SK-N-SH (cell line): ENCODE measurements at places on chromosomes 7 and 10.
A peak's percentile ranks its signal among the peaks of the same experiment; 100 is the strongest.

- DNase-seq, result no peak
Observed at GRCh38 chr7:19526639-19527038, 182.2 kb downstream of the POLR1F start.

DNA sequence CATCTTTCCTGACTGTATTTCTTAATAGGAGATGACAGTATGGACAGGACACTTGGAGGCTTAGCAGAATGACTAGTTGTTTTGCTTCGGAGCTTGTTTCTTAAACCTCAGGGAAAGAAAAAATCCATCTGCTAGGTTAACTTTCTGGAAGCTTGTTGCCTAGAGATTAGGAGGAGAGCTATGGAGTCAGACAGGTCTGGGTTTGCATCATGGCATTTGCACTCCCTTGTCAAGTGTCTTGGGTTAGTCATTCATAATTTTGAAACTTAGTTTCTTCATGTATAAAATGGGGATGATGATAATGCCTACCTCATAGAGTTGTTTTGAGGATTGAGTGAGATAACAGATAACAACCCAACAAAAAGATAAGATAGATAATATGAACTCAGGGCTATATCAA, 231.5 kb downstream of the STK31 start:
- no peak for DNase-seq

- no peak for DNase-seq
Observed at GRCh38 chr10:52682766-52683165, 89.8 kb downstream of the MBL2 start.

DNA sequence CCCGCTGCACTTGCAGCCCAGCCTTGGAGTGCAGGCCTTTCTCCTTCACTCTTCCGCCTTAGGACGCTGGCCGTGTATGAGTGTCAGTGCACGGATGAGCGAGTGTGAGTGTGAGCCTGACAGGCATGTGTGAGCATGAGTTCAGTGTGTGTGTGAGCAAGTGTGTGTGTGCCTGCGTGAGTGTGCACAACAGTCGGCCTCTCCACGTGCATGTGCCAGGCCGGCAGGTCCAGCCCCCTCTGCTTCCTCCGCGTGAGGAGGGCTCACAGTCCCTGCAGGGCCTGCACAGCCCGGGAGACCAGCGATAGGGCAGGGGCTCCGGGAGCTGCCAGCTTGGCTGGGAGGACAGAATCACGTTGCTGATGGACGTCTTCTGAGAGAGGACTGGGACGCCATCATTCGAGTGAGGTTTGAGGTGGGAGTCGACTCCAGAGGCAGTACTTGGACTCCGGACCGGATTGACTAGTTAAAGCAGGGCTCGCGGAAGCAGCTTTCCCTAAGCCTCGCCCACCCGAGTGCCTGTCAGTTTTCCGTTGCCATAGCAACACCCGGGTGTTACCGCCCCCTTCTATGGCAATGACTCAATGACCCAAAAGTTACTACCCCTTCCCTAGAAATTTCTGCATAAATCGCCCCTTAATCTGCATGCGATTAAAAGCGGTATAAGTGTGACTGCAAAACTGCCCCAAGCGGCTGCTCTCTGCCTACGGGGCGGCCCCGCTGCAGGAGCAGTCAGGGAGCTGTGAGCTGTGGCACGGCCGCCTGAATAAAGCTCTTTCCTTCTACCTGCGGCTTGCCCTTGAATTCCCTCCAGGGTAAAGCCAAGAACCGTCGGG, 19.6 kb upstream of the CFAP46 start:
- peak; percentile 71 for DNase-seq

DNA sequence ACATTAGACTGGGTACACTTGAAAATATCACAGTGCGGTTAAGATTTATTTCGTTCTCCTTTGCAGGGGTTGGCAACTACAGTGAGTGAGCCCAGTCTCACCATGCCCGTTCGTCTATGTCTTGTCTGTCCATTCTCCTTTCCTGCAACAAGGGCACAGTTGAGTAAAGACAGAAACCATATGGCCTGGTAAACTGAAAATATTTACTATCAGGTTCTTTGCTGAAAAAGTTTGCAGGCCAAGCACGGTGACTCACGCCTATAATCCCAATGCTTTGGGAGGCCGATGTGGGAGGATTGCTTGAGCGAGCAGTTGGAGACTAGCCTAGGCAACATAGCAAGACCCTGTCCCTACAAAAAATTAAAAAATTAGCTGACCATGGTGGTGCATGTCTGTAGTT, 11.4 kb upstream of the KCTD7 start:
- no peak for DNase-seq

- no peak for DNase-seq
Observed at GRCh38 chr10:89813546-89813945, 112.2 kb downstream of the KIF20B start.

- peak; percentile 44 for DNase-seq
Observed at GRCh38 chr7:32347244-32347828, 142.8 kb downstream of the LSM5 start.

DNA sequence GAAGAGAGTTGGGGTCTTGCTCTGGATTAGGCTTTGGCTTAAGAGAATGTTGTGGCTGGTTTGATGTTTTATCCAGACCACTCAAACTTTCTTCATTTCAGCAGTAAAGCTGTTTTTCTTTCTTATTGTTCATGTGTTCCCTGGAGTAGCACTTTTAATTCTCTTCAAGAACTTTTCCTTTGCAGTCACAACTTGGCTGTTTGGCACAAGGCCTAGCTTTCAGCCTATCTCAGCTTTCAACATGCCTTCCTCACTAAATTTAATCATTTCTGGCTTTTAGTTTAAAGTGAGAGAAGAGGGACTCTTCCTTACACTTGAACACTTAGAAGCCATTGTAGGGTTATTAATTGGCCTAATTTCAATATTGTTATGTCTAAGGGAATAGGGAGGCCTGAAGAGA, 18.1 kb downstream of the CCDC126 start:
- no peak for DNase-seq

DNA sequence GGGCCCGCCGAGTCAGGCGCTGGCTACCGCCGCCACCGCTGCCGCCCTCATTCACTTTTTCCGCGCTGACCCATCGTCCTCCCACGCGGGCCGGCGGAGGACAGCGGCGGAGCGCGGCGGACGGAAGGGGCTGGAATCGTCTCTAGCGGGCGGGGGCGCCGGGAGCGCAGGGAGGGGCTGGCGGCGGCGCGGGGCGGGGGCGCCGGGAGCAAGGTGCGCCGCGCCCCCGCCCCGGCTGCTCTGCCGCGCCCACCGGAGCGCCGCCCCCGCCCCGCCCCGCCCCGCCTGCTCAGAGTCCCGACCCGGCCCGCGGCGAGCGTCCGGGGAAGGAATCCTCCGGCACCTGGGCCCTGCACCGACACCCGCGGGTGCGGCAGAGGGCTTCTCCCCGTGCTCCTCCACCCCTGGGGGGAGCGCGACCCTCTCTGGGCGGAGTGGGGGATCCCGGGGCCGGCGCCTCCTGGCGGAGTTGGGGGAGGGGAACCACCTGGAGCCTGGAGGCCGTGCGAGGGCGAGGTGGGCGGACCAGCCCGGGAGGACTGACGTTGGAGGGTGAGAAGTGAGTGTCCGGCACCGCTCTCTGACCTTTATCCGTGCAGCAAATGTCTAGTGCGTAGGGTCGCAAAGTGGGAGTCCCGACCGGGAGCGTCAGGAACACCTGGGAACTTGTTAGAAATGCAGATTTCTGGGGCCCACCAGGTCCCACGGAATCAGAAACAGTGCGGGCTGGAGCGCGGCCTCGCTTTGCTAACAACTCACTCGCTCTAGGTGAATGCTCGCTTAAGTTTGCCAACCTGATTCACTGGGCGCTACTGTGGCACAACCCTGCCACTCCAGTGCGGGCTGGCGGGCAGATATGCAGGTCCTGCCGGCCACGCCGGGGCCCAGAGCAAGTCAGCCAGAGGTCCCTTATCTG, at the start of gene COBL:
TSS of gene COBL (minus strand) at position 144 of the 916 bp plus-strand sequence. CDS start 176 bp downstream, outside the sequence.
- DNase-seq, result no peak

DNA sequence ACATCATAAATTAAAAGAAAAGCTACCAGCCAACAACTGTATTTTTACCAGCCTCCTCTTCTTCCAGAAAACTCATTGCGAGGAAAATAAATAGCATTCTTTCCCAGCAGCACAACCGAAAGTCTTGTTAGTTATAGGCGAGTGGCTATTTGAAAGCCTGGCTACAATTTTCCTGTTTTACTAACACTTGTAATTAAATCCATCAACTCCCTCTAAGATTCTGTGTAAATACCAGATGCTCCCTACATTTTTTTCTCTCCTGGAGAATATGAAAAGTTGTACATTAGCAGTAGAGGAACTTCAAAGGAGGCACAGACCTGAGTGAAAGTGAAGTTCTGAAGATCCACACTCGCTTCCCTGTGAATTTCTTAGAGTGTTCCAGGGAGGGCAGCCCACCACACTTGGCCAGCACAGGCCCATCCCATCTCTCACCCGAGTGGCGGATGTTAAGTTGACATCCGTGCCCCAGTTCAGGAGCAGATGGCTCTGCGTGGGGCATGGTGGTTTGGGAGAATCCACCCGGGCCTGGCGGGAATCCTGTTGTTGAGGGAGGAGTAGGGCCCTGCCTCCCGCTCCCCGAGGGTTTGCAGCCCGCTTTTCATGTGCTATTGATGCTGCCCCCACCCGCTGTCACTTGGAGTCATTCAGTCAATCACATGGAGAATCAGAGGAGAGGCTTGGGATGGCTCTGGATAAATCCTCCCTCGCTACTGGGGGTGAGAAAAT, 451.0 kb upstream of the GALNT17 start:
- no peak for DNase-seq

GRCh38 chr10:110755781-110756180, 111.6 kb downstream of the RBM20 start:
- DNase-seq, result no peak

DNA sequence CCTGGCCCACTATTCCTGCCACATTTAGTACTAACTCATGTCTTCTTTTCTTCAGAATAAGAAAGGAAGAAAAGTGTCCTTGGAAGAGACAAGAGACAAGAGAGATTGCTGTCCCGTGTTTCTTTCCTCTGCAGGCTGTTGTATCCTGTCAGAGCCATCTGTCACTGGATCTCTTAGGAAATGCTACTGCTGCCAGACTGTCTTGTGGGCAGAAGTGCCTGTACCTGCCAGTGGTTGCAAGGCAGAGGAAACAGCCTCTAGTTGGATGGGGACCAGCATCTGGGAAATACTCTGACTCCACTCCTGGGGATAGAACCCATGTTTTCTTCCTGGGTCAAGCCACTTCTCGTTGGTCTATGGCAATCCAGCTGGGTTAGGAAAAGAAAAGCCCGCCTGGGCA, 16.7 kb upstream of the MAP3K8 start:
- DNase-seq, result no peak

DNA sequence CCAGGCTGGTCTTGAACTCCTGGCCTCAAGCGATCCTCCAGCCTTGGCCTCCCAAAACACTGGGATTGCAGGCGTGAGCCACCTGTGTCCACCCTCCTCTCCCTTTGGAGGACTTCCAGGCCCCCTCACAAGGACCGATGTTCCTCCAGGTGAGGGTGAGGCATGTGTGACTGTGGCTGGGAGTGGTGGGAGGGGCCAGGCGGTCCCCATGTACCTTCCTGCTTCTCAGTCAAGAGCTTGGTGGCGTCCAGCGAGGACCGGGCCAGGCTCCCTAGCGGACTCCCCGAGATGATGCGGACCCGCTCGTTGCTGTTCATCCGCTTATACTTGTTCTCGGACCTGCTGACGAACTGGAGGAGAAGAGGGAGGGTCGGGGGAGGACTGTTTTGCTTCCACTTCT, 70.9 kb upstream of the GNA12 start:
- DNase-seq, result no peak

GRCh38 chr10:13719425-13719824, 132.7 kb downstream of the PRPF18 start:
- no peak for DNase-seq

- DNase-seq, result no peak
Observed at GRCh38 chr7:151616443-151617213, 96.9 kb upstream of the RHEB start.

DNA sequence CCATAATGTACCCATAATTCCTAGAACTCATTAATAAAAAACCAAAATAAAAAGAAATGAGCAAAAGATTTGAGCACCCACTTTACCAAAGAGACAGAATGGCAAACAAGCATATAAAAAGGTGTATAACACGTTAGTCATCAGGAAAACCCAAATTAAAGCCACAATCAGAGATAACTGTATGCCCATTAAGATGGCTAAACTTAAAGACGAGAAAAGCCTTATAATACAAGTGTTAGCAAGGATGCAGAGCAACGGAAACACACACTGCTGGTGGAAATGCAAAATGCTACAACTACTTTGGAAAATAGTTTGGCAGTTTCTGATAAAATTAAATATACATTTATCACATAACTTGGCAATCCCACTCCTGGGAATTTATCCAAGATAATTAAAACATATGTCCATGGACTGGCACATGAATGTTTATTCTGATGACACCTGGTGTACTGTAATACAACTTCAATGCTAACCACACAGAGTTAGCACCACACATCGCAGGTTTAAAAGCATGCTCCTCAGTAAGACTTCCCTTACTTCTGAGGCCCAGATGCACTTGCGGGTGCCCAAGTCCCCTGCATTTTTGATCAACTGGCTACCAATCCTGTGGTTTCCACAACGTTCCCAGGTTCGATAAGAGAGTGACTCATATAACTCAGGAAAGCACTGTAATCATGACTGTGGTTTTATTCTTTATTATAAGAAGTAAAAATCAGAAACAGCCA, 158.6 kb downstream of the SNX13 start:
- DNase-seq, result no peak

GRCh38 chr7:64610997-64611396, 48.1 kb upstream of the ZNF680 start:
- DNase-seq, result no peak

DNA sequence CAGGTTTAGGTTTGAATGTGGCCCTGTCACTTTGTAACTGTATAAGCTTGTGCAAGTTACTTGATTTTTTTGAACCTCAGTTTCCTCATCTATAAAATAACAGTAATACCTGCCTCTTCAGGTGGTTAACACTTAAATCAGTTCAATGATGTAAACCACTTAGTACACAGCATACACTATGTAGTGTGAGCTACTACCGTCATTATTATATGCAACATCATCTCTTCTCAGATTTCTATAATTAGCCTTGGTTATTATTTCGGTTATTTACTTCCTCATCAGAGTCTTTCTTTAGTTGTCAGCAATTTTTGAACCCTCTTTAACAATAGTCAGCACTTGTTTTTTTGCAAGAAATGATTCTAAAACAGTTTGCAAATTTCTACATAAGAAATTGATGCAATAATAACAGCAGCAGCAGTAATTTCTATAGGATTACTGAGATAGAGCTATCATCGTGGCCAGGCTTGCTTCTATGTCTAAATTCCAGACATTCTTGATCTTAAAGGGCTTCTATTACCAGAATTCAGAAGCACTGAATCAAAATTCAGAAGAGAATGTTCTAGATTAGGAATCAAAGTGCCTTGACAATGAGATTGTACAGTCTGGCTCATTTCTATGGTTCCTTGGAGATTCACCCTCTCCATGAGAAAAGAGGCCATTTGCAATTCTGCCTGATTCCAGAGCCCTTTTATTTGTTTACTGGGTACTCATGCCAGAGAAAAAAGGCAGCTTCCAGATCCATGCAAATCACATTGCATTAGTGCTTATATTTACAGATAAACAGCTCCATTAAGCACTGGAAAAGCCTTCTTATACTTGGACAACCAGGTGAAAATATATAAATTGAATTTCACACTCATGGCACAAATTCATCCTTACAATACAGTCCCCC, 25.0 kb upstream of the WDR11 start:
- DNase-seq, result no peak

GRCh38 chr7:27581119-27581518, 81.6 kb downstream of the HIBADH start:
- DNase-seq, result no peak

- DNase-seq, result no peak
Observed at GRCh38 chr7:155867734-155868400, 55.6 kb upstream of the SHH start.
